Calu3 (cell line): ENCODE measurements at places on chromosomes 6 and 20. TPM values are rescaled to one million over a fixed set of nuclear protein-coding genes. Genes with fewer than 3 reads are reported as not detected.

The TFAP2A gene
- 74.7 and 77.0 TPM in 2 replicates for total RNA-seq

The HCK gene
- not detected in 2 replicates for total RNA-seq

DNA sequence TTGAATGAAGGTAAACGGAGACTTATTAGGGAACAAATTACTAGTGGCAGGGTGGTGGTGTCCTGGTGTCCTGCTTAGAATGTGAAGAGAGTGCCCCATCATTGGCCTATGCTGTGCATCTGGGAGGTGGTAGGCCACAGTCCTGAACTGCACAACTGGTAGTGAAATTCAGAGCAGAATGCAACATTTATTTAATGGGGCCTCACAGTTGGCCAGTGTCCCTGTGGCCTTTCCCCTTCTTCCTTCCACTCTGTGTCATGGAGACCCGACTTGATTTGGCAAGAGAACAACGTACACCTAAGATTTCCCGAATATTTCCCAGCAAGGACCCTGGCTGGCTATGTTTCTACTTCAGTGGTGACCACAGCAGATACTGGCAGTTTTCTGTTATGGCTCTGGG lies 206.9 kb downstream of the LRFN2 start:
- H3K4me3 ChIP-seq, result no peak overlapping the region
- peaks cover 33% of the 10 kb centered on the region for H3K27me3 ChIP-seq
- no peaks in the 10 kb centered on the region for H3K4me1 ChIP-seq
- DNase-seq, result no peak

DNA sequence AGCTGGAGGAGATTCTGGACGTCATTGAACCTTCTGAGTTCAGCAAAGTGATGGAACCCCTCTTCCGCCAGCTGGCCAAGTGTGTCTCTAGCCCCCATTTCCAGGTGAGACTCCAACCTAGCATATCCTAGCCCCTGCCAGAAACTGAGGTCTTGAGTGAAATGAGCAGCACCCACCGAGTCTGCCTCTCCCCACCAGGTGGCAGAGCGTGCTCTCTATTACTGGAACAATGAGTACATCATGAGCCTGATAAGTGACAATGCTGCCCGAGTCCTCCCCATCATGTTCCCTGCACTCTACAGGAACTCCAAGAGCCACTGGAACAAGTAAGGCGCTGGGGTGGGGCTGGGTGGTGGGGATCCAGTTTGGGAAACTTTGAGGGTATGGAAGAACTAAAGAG lies 4.6 kb downstream of the MEA1 start:
- peaks cover 32% of the 10 kb centered on the region for H3K36me3 ChIP-seq
- peaks cover 19% of the 10 kb centered on the region for H3K4me1 ChIP-seq
- H3K27ac ChIP-seq, result no peak overlapping the region
- no peaks in the 10 kb centered on the region for H3K27me3 ChIP-seq
- DNase-seq, result peak; percentile 68
- no peak overlapping the region for H3K4me3 ChIP-seq

- DNase-seq, result no peak
- no peak overlapping the region for H3K4me3 ChIP-seq
- H3K36me3 ChIP-seq, result no peaks in the 10 kb centered on the region
Observed at GRCh38 chr6:119052292-119052889, 26.1 kb downstream of the FAM184A start.

The COL9A3 gene
- 2.7 TPM in 2 replicates for total RNA-seq

- no peak overlapping the region for H3K4me3 ChIP-seq
- H3K36me3 ChIP-seq, result no peaks in the 10 kb centered on the region
- no peaks in the 10 kb centered on the region for H3K4me1 ChIP-seq
- no peak for DNase-seq
Observed at GRCh38 chr20:16258766-16259165, 314.5 kb downstream of the KIF16B start.

- H3K4me3 ChIP-seq, result no peak overlapping the region
- no peak overlapping the region for H3K27ac ChIP-seq
- no peaks in the 10 kb centered on the region for H3K36me3 ChIP-seq
- H3K4me1 ChIP-seq, result no peaks in the 10 kb centered on the region
- H3K27me3 ChIP-seq, result no peaks in the 10 kb centered on the region
Observed at GRCh38 chr6:140153703-140154102, 779.3 kb upstream of the CITED2 start.

The BPIFA1 gene
- total RNA-seq, result not detected in 2 replicates

GRCh38 chr20:38674092-38674764 lies 50.1 kb upstream of the SLC32A1 start:
- peaks cover 99% of the 10 kb centered on the region for H3K27me3 ChIP-seq
- peaks cover 14% of the 10 kb centered on the region for H3K36me3 ChIP-seq

- peak overlapping the region; percentile 96 for H3K27ac ChIP-seq
- H3K4me1 ChIP-seq, result no peaks in the 10 kb centered on the region
- H3K4me3 ChIP-seq, result peak overlapping the region; percentile 97
- DNase-seq, result no peak
Observed at GRCh38 chr20:3209946-3210317, 634 bp downstream of the ITPA start.

DNA sequence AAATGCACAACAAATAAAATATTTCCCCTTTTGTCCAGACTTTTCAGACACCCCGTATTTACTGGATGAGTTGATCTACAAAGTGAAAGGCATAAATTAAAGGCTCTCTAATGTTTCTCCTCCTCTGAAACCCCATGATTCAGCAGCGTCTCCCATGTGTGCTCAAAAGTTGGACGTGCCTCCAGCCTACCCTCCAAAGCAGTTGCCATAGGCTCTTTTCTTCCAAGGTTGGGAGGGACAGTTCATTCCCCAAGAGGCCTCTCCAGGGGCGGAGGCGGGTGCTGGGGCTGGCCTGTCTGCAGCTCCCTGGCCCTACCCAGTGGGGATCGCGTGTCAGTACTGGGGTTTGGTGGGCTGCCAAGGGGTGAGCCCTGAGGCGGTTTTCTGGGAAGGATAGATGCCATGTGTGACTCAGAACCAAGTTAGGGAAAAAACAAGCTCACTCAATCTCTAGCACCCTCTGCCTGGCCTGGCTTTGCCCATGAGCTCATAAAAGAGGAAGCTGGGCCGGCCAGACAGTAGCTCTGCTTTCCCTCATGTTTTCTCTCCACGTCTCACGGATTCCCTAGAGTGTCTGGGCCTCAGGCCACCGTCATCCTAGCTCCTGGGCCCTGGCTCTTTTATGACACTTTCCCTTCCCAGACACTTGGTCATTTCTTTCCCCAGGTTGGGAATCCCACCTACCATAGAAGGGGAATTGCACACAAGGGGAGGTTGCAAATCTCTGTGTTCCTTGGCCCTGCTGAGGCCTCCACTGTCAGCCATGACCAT lies 8.0 kb upstream of the IER3 start:
- peaks cover 53% of the 10 kb centered on the region for H3K36me3 ChIP-seq
- H3K4me3 ChIP-seq, result peak overlapping the region; percentile 25
- H3K4me1 ChIP-seq, result peaks cover 56% of the 10 kb centered on the region
- DNase-seq, result peak; percentile 100

- peaks cover 5% of the 10 kb centered on the region for H3K36me3 ChIP-seq
- H3K27me3 ChIP-seq, result peaks cover 59% of the 10 kb centered on the region
- H3K4me1 ChIP-seq, result no peaks in the 10 kb centered on the region
Observed at GRCh38 chr6:31568537-31568961, 3.5 kb upstream of the LTA start.

The DZANK1 gene
- total RNA-seq, result 0.86 and 1.0 TPM in 2 replicates

The TAB2 gene
- total RNA-seq, result 35.7 and 38.1 TPM in 2 replicates

The PEDS1 gene
- total RNA-seq, result 36.0 and 37.5 TPM in 2 replicates

GRCh38 chr6:72505446-72505845 lies 116.4 kb upstream of the KCNQ5 start:
- no peaks in the 10 kb centered on the region for H3K36me3 ChIP-seq
- H3K27ac ChIP-seq, result no peak overlapping the region
- no peaks in the 10 kb centered on the region for H3K4me1 ChIP-seq

- H3K4me1 ChIP-seq, result peaks cover 61% of the 10 kb centered on the region
- no peak overlapping the region for H3K4me3 ChIP-seq
- peak overlapping the region; percentile 45 for H3K27ac ChIP-seq
- no peak for DNase-seq
Observed at GRCh38 chr6:24321538-24322162, 36.2 kb downstream of the DCDC2 start.

GRCh38 chr6:131523988-131524673 lies 48.9 kb upstream of the ARG1 start:
- no peak for DNase-seq
- no peaks in the 10 kb centered on the region for H3K36me3 ChIP-seq
- no peak overlapping the region for H3K4me3 ChIP-seq
- peaks cover 19% of the 10 kb centered on the region for H3K27me3 ChIP-seq
- no peak overlapping the region for H3K27ac ChIP-seq
- no peaks in the 10 kb centered on the region for H3K4me1 ChIP-seq

DNA sequence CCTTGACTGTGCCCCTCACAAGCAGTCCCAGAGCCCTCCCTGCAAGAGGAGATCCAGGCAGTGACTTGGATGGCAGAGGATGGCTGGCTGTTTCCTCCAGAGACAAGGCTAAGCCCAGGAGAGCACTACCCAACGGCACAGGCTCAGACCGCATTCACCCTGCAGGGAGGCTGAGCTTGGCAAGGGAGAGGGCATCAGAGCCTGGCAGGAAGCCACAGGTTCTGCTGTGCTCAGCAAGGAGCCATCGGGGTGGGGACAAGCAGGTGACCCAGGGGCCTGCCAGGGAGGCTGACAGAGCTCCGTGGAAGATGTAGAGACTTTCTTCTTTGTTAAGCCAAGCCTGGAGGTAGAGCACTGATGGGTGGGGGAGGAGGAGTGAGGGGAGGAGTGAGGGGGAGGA lies 159.2 kb upstream of the CST7 start:
- H3K27ac ChIP-seq, result no peak overlapping the region
- DNase-seq, result no peak
- no peaks in the 10 kb centered on the region for H3K4me1 ChIP-seq
- peaks cover 17% of the 10 kb centered on the region for H3K27me3 ChIP-seq
- H3K36me3 ChIP-seq, result no peaks in the 10 kb centered on the region

The VSTM2L gene
- 0.71 and 2.8 TPM in 2 replicates for total RNA-seq

DNA sequence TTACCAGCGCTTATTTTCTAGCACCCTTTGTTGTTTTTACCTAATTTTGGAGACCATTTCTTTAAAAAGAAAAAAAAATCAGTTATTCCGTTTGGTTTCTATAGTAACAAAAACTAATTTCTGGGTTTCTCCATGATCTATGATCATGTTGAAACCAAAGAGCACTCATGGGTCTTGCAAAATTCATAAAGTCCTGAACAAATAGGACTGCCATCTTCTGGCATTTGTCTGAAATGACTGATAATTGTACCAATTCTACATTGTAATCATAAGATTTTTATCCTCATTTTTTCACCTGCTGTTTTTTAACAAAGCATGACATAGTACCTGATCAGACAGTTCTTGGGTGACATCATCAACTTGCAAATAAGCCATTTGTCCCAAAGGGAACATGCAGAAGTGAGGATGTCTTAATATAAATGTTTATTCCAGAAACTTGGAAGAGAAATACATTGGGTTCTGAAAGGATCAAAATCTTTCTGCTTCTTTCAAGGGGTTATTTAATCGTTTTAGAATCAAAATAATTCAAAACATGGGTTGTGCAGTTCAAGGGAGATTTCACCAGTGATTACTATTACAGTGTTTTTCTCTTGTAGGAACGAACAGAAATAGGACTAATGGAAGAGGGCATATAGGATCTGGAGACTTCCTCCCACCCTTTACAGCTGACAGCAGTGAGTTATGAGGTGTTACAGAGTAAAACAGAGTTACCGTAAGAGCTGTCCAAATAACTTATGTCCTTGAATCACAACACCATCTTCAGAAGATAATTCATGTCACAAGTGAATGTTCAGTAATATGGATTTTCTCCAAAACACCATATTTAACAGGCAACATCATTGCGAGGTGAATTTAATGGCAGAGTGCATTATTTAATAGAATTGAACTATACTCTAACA lies 87.1 kb upstream of the GJE1 start:
- H3K4me1 ChIP-seq, result peaks cover 7% of the 10 kb centered on the region
- H3K36me3 ChIP-seq, result no peaks in the 10 kb centered on the region
- no peak for DNase-seq
- H3K4me3 ChIP-seq, result no peak overlapping the region
- no peak overlapping the region for H3K27ac ChIP-seq
- H3K27me3 ChIP-seq, result no peaks in the 10 kb centered on the region
